RPMI7951 (cell line): ENCODE measurements at places on chromosomes 5 and 9.

GRCh38 chr5:1033178-1033577 is 24.6 kb downstream of the NKD2 start:
- no peak for DNase-seq

DNA sequence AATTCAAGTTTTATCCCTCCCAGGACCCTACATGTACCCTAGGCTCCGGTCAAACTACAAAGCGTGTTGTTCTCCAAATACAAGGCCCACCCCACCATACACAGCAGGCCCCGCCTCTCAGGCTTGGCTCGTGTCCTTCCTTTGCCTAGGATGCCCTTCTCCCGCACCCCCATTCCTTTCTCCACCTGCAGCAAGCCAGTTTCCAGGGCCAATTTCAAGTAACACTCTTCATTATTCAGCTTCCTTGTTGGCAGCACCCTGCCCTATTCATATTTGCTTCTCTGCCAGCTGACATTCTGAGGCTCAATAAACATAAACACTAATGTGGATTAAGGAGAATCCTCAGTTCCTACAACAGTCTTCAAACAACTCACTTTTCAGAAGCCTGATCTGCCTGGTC is 31.7 kb downstream of the EPB41L4B start:
- DNase-seq, result no peak

DNA sequence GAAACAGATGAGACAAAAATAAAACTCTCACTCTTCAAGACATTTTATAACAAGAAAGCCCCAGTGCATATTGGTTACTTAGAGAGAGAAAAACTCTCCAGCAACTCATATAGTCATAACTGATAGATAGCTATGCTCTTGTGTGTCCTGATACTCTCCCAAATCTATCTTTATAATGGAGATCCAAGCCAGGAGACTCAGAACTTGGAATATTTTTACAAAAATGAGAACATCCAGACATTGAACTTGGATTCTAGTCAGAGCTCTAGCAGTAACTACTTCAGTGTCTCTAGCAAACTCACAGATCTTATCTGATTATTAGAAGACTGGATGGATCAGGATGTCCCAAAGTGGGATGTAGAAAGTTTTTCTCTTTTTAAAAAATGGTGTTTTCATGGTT is 412.7 kb upstream of the BRINP1 start:
- DNase-seq, result no peak

GRCh38 chr9:69556707-69557106 is 115.5 kb downstream of the APBA1 start:
- no peak for DNase-seq

DNA sequence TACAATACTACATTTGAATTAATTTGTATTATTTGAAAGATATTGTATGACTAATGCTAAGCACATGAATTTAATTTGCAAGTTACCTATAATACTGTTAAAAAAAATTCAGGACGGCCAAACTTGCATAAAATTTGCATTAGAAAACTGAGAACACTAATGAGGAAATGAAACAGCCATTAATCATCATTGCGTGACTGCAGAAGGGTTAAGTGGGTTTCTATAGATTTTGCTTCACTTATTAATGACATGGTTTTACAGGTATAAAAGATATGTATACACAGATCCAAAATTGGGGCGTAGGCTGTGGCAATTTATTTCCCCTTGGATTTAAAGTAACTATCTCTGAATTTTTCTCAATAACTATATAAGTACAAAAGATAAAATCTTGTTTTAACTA is 882.6 kb downstream of the PTPRD start:
- no peak for DNase-seq

GRCh38 chr5:58081435-58081834 is 378.5 kb downstream of the PLK2 start:
- no peak for DNase-seq

DNA sequence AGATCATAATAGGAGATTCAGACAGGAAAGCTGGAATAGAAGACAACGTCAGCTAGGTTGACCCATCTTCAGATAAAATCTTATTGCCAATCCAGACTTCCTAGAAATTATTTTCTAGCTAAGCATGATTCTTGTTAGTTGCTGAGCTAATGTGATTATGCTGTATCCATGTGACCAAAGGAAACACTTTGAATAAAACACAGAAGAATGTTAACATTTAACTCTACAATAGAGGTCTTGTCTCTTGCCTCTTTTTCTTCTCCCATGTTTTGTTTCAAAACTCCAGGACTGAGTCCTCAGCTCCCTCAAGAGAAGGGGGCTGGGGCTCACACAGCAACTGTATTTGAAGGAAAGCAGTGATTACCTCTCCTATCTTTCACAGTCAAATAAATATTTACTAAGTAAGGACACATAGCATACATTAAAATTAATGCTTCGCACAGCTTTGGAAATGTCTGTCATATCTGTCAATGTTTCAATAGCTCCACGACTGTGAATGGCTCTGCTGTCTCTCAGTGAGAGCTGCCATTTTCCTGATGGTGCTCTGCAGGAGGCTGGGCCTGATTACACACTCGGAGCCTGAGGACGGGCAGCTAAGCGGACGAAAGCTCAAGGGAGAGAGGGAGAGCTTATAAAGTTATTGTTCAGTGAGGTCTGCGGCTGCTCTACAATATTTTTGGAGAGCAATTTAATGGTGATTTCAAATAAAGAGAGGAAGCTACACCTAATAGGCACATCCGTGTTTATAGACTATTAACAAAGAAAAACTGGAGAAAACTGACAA is 64.8 kb upstream of the ZNF462 start:
- DNase-seq, result no peak

- DNase-seq, result peak; percentile 96
Observed at GRCh38 chr9:37471942-37472684, 6.9 kb upstream of the ZBTB5 start.

- DNase-seq, result no peak
Observed at GRCh38 chr5:56938858-56939257, 13.1 kb downstream of the MIER3 start.

GRCh38 chr5:79575996-79576395 is 36.2 kb upstream of the TENT2 start:
- no peak for DNase-seq

- no peak for DNase-seq
Observed at GRCh38 chr9:87184956-87185642, 237.8 kb upstream of the GAS1 start.

GRCh38 chr5:96904054-96904931 is 28.0 kb downstream of the ERAP2 start:
- DNase-seq, result no peak

DNA sequence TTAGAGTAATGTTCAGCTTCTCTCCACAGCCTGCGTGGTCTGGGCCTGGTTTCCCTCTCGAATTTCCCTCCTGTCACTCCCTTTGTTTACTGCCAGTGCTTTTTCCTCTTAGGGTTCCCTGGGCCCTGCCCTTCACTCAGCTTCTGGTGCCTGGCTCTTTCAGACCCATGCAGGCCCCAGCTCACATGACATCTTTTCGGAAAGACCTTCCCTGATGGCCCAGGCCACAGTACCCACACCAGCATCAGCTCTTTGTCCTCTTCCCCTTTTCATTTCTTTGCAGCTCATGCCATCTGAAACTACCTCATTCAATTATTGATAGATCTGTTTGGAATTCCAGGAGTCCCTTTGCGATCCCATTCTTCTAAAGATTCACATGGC is 68.1 kb upstream of the ABL1 start:
- DNase-seq, result no peak

DNA sequence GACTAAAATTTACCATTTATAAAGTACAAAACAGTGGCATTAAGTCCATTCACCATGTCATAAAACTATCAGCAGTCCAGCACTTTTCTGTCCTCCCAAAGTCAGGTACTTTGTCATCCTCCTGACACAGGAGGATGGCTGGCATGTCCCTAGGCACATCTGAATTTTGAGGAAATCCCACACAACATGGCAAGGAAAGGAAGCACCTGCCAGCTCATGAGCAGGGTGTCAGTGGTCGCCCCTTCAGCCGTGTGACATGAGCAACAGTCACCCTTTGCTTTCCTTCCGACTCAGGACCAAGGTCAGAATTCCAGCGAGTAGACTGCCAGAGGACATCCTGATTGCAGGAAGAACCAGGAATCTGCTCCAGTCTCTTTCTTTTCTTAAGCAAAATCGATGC is 77.1 kb downstream of the PPARGC1B start:
- no peak for DNase-seq

DNA sequence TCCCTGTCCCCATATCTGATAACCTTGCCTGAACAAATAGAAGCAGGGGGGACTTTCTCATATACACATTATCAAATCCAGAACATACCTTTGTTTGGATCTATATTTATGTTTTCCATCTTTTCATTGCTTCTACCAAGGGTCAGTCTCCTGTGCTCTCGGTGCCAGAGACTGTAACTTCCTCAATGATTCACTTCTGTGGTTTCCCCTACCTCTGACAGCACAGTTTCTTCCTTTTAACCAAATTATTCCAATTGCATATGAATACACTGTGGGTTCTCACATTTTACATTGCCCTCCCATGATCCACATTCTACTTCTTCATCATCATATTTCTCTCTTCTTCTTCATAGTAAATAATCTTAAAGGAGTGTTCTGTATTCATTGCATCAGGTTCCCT is 32.2 kb downstream of the NMUR2 start:
- no peak for DNase-seq

DNA sequence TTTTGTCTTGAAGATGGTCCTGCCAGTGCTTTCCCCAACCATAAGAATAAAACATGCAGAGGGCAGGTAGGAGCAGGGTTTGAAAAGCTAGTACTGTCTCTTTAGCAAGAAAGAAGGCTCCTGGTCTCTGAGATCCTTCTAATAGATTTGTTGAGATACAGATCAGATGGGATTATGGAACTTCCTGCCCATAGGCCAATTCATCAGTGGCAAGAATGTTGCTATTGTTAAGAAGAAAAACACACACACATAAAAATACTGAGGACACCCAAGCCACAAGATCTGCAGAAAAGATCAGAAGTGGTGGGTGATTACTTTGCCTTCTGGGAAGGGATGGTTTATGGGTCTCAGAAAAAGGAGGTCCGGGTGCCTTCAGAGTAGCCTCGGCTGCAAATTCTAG is 59.8 kb downstream of the TNC start:
- peak; percentile 70 for DNase-seq

- DNase-seq, result no peak
Observed at GRCh38 chr5:78345485-78345884, 14.9 kb upstream of the SCAMP1 start.

- peak; percentile 10 for DNase-seq
Observed at GRCh38 chr5:103587185-103587748, 24.7 kb upstream of the NUDT12 start.

DNA sequence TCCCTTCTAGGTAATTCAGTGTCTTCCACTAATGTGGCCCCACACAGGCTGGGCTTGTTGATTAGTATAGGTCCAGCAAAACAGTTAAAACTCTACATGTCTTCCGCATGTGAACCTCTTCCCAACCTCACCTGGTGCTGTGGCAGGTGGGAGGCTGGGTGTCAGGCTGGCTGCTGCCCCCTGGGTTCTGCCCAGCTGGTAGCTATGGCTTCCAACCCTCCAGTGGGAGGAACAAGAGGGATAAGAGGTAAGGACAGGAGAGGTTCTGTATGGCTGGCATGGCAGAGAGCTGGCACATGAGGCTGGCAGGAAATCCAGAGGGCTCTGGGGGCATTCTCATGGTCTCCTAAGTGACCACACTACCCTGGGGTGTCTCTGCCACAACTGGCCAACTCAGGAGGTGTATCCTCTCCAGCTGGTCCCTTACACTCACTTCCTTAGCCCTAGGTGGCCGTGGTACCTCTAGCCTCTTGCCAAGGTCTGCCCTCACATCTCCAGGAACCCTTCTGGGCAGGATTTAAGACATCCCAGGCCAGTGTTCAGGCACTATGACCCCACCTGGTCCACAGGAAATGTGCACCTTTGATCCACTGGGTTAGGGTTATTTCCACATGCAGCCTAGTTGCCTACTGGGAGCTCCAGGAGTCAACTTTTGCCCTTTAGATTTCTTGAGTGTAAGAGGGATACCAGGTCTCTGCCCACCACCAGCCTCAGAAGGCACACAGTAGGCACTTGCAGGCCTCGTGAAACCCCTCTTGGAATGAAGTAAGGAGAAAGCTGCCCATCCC is 41.7 kb downstream of the AHRR start:
- DNase-seq, result no peak
